ENCODE measurements at places on chromosomes 5 and 9.

GRCh38 chr5:138177941-138178515 is 402 bp downstream of the BRD8 start:
- no peak for DNase-seq

DNA sequence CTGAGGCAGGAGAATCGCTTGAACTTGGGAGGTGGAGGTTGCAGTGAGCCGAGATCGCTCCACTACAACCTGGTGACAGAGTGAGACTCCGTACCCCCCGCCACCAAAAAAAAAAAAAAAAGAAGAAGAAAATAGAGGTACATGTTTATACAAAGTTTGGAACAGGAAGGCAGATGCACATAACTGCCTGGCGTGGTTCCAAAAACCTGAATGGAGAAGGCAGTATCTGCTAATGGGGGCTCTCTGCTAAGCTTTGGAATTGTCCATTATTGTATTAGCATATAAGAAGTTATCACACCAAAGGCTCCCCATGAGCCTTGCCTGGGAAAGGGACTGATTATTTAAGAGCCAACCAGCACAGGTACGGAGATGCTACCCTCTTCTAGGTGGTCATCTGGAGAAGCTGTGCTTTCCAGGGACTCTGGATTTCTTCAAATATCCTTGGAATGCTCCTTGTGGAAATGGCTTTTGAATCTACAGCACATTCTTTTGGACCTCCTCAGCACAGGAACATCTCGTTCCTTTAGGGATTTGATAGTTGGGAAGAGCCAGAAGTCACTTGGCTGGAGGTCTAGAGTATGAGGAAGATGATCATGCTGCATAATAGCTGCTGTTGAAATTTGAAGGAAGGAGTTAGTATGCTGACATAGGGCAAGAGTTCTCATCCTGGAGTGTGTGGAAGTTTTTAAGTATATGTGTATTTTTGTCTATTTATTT is 42.5 kb upstream of the ABCA1 start:
- no peak for DNase-seq

- DNase-seq, result no peak
These were observed 36.9 kb upstream of the TESK1 start for GRCh38 chr9:35568196-35568595.

DNA sequence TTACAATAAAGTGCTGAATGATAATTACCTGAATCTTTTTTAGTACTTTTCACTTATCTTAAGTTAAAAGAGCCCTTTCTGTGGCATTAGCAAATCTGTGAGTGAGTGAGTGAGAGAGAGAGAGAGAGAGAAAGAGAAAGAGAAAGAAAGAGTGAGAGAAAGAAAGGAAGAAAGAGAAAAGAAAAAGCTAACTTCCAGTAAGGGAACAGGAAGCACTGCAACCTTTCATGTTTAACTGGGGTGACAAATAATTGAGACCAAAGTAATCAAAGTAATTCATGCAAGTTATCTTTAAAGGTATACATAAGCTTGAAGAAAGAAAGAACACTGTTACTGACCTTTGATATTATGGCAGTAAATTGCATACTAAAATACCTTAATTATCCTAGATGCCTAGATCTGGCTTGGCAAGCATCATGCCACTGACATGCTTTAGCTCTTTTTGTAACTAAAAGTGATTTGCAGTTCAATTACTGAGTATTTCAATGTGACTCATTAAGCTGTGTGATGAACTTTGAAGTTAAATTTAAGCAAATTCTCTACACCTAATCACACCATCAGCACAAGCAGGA is 21.7 kb downstream of the FEM1C start:
- DNase-seq, result no peak

GRCh38 chr9:134698111-134698510 is 56.5 kb downstream of the COL5A1 start:
- DNase-seq, result no peak

DNA sequence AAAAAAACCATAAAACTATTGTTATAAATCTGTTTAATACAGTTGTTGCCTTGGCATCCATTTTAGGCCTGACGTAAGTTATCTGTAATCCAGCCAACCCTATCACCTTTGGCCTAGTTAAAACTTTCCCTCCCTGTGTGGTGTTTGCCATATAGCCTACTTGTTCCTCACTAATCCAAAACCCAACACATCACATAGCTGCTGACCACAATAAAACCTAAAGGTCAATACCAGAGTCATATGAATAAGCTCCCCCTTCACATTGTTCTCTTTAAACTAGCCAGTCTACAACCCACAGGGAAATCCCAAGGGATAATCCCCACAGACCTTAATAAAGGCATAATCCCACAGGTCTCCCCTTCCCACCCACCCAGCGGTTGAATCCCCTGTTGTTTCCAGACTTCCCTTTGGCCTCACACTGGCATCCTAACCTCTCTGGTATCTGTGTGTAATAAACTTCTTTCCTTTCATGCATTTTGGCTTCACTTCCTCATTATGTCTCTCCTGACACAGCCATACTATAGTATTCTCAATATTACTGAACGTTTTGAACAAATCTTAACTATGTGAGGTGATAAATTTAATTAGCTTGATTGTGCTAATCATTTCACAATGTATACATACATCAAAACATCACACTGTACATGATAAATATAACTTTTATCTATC is 50.8 kb downstream of the DTWD2 start:
- DNase-seq, result no peak

- DNase-seq, result no peak
These were observed 32.3 kb upstream of the C9orf40 start for GRCh38 chr9:74985041-74985440.

- no peak for DNase-seq
These were observed 263.2 kb downstream of the PJA2 start for GRCh38 chr5:109146591-109146990.

- no peak for DNase-seq
These were observed 13.1 kb upstream of the ATP6V1G1 start for GRCh38 chr9:114574438-114574837.

- no peak for DNase-seq
These were observed 10.9 kb upstream of the LAMC3 start for GRCh38 chr9:130997925-130998596.

GRCh38 chr9:129408535-129409215 is 212.2 kb downstream of the C9orf50 start:
- no peak for DNase-seq

DNA sequence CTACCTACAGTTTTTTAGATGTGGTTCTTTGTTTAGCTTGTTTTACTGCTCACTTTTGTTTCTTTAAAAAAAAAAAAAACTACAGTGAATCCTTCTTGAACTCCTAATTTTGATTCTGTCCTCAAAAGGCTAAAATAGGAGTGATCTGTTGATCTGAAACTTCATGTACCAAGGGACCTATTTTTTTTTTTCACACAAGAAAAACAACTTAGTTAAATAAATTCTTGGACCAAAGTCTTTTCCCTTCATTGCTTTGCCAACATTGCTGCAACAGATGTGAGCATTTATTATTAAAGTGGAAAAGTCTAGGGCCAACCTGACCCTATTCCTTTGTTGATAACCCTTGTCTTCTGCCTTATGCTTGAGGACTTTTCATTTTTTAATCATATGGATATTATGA is 236.8 kb downstream of the ARHGEF28 start:
- DNase-seq, result no peak

- no peak for DNase-seq
These were observed 70.3 kb downstream of the MAP1B start for GRCh38 chr5:72177538-72177937.

GRCh38 chr5:128304791-128305190 is 221.2 kb downstream of the SLC12A2 start:
- DNase-seq, result no peak

GRCh38 chr5:180141068-180141660 is 67.8 kb downstream of the RASGEF1C start:
- no peak for DNase-seq

- DNase-seq, result no peak
These were observed 15.8 kb downstream of the F2RL2 start for GRCh38 chr5:76607353-76607871.

GRCh38 chr5:38800515-38800914 is 45.3 kb upstream of the OSMR start:
- no peak for DNase-seq

GRCh38 chr9:123284656-123285055 is 16.3 kb upstream of the STRBP start:
- DNase-seq, result no peak

GRCh38 chr5:179166886-179167841 is 107.0 kb downstream of the ZNF354C start:
- DNase-seq, result peak; percentile 30

- DNase-seq, result no peak
These were observed 55.8 kb downstream of the PDCD1LG2 start for GRCh38 chr9:5566054-5566618.

DNA sequence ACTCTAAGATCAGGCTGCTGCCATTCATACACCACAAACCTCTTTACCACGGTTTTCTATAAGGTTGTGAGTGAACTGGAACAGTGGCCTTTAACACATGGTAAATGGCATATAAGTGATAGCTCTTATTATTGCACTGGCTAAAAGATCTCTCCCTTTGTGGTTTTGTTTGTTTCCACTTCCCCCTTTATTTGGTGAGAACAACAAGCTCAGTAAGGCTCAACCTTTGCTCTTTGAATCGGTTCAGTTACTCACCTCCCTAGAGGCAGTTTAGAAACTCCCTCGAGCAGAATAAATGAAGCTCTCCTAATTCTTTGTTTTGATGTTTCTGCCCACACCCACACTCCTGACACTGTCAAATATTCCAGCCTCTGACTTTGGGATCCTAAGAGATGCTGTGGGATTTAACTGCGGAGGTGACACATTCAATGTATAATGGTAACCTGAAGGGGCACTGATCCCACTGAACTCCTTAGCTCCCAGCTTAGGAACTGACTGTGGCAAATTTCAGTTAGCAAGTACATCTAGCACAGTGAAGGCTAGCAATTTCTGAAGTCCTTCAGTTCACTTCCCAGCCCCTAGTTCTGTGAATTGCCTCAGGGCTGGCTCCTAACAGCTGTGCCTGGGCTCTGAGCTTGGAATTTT is 22.5 kb upstream of the RAD23B start:
- no peak for DNase-seq

- no peak for DNase-seq
These were observed 226.8 kb upstream of the IRX4 start for GRCh38 chr5:2109566-2109965.

DNA sequence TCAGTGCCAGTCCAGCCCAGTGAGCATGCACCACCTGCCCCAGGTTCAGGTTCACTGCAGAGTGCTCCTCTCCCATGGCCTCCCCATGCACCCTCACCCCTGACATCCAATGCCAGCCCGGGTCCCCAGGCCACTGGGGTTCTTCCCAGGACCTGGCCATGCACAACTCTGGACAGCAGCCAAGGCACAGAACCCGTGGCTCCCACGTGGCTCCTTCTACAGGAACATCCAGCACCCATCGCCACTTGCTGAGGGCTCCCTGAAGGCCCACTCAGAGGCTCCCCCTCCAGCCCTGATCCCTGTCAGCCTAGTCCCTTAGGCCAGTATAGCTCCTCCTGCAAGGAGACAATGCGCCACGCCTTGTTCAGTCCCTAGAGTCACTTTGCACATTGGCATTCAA is 110.8 kb downstream of the IRX2 start:
- no peak for DNase-seq

DNA sequence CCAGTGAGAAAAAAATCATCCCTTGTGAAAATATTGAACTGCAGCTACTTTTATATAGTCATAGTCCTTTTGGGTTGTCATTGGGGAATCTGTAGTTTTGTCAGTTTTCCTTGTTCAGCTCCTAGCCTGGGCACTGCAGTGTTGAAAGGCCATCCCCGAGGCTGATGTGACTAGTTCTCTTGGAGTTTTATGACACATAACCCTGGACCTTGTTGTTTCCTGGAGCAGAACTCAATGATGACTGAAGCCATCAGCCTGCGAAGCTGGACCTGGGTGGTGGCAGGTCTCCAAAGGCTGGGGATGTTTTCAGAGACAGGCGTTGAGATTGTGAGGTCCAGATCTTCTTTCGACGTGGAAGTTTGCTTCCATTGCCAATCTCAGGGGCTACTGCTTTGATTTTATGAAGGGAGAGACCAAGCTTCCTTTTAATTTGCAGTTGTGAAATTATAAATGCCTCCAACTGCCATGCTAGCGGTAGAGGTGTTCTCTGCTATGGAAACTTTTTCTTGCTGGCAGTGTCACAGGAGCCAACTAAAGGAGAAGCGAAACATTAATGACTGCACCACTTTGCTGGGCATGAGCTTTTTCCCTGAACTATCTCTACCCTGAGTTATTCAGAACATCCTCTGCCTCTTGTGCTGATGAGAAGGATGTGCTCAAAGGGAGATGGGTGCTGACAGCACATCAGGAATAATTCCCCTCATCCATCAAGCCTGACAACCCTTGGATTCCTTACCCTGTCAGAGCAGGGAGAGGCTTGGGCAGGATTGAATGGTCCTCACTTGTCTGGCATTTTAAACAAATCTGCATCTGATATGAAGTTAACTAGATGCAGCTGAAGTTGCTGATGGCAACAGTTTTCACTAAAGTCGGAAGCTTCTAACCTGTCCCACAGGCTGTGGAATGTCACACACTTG is 209.6 kb downstream of the MAST4 start:
- DNase-seq, result no peak
